Right ventricle myocardium superior (tissue), 1 donor: ENCODE measurements at places on chromosomes 6 and 20.
A peak's percentile ranks its signal among the peaks of the same experiment; 100 is the strongest.

GRCh38 chr20:18743665-18744440 lies 69.7 kb upstream of the SCP2D1 start:
- DNase-seq: no peak

GRCh38 chr6:34035704-34036356 lies 110.1 kb downstream of the GRM4 start:
- DNase-seq: no peak

GRCh38 chr6:98967616-98968015 lies 19.9 kb upstream of the FBXL4 start:
- DNase-seq: no peak

- DNase-seq: no peak
Measured at GRCh38 chr6:53646606-53647005, 18.9 kb downstream of the KLHL31 start.

- no peak for DNase-seq
Measured at GRCh38 chr6:21767891-21768648, 174.5 kb downstream of the SOX4 start.

- DNase-seq: no peak
Measured at GRCh38 chr6:55670850-55671413, 91.9 kb upstream of the HMGCLL1 start.

GRCh38 chr6:128174724-128175123 lies 273.9 kb upstream of the THEMIS start:
- DNase-seq: no peak

- DNase-seq: no peak
Measured at GRCh38 chr6:138571585-138572166, 72.4 kb upstream of the NHSL1 start.

DNA sequence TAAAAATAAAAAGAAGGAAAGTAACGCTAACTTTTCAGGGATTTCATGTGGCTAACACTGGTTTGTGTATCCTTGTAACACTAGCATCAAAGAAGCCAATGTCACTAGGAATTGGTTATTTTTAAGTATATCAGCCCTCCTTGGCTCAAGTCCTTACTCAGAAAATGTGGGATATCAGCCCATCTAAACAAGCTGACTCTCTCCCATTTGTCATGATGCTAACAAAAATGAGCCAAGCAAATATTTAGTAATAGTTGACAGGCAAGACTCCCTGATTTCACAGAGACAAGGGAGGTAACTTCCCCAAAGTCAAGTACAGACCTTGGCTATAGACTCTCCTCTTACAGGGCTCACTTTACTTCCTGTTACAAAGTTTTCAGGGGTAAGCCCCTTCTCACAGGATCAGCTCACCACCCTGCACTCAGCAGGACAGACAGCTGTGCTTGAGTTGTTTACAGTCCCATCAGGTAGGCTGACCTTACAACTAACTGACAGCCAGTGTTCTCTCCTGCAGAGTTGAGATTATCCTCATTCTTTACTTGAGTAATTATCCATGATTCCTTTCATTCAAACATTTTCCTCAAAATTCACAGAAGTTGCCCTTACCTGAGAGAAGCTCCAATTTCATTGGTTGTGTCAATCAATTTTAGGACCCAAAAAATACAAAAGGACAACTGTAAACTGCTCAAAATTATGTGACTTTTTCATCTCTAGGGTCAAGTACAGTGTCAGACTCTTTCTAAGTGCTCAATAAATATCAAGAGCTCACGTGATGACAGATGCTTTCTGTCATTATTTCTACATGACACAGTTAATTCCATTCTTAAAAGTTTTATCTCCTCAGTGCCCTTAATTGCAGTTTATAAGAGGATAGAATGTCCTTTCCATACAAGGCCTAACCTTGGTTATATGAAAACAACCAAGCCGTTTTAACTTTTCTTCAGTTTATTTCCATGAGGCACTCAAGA lies 38.1 kb upstream of the BMP5 start:
- no peak for DNase-seq

GRCh38 chr20:8414586-8415274 lies 282.7 kb downstream of the PLCB1 start:
- DNase-seq: no peak

- DNase-seq: no peak
Measured at GRCh38 chr20:8074931-8075330, 55.4 kb upstream of the TMX4 start.

DNA sequence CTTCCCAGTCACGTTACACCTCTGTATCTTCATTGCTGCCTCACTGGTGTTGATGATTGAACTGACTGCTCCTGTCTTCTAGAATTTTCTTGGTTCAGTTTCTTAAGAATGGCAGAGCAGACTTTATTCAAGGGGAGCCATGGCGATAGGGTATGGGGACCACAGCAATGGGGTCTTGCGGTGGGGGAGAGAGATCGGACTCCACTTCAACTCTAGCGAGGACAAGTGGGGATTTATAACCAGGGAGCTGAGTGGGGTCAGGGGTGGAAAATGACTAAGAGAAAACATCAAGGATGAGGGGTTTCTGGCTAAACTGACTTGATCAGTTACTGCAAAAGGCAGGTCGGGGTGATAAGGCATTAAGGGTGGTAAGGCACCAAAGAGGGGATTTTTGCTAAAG lies 156.4 kb downstream of the CD83 start:
- DNase-seq: no peak

DNA sequence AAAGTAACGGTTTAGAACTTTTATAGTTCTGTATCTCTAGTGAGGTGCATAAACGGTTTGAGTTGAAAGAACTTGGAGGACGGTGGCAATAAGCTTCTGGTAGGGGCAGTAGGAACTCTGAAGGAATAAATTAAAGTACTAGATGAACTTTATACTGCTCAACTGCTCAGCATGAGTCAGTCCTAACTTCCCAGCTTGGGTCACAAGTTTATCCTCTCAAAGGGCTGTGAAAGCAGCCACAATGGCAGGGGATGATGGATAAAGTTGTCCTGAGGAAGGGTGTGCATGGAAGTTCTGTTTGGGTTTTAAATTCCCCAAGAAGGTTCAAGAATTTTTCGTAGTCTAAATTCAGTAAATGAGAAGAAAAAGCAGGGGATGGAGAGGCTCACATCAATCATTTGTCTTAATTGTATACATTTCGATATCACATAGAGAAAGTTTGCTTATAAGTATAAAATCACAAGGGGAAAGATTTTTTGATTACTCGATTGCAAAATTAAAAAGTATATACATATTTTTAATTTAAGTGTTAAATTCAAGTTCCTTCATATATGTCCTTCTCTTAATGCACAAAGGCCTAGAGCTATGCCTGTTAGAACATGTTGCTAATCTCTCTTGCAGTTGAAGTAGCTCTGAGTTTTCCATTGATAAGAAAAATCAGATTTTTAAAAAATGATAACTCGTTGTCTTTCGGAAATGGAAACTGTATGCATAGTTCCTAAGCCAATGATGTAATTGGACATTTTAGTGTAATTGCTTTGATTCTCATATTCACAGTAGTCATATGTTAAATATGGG lies 55.3 kb upstream of the JAG1 start:
- DNase-seq: no peak

GRCh38 chr6:129696028-129696418 lies 14.0 kb downstream of the ARHGAP18 start:
- DNase-seq: no peak

DNA sequence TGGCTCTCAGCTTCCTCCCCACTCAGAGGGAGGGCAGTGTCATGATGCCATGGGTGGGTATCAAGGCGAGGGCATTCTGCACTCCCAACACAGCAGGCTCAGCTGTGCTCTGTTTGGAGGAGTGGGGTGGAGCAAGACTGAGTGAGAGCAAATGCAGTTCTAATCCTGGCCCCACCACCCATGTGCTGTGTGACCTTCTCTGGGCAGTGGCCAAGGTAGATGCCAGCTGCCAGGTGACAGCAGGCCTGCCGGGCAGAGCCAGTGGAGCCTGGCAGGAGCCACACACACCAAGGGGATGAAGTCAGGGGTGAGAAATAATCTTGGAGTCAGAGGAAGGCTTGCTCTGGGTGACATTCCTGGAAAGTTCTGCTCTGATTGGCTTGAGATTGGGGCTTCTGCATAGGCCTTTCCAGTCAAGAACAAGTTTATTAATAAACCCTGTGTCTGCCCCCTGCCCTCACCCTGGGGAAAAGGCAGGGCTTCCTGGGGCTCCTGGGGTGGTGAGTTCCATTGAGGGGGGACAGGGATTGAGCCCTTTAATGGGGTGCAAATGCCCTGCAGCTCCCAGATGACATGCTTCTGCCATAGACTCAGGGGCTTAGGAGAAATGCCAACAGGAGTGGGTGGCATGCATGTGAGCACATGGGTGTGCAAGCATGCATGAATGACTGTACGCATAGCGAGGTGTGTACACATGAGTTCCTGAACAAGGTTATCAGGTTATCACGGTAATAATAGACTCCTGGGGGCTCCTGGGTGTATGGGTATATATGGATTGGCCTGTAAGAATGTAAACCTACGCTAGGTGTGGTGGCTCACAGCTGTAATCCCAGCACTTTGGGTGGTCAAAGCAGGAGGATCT lies 134.2 kb downstream of the MRPL14 start:
- peak; percentile 81 for DNase-seq

GRCh38 chr20:4905195-4905594 lies 96.1 kb downstream of the SLC23A2 start:
- no peak for DNase-seq

DNA sequence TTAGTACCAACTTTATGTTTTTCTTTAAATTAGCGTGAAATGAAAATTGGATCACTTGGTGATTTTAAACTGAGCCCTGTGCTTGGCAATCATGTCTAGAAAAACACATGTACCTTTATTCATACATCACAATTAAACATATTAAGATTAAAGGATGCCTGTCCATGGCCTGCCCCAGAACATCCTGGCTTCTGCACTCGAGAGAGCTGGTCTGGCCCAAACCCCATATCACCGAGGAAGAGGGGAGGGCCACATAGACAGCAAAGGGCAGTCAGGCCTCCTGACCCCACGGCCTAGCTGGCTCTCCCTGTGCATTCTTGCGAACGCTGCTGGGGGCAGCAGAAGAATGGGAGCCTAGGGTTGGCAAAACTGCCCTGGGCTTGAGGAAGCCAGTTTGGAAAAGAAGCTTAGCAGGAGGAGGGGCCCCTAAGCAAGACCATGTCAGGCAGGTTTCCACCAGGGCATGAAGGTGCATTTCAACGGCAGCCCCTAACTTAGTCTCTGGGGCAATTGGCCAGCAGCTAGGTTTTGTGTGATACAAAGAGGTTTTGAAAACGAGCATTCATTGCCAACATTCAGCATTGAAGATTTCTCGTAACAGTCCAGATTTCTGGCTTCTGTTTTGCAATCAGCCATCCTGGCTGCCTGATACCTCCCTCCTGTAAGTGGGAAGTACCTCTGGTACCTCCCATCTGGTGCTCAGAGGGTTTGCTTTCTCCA lies 8.6 kb downstream of the BPIFB3 start:
- no peak for DNase-seq

DNA sequence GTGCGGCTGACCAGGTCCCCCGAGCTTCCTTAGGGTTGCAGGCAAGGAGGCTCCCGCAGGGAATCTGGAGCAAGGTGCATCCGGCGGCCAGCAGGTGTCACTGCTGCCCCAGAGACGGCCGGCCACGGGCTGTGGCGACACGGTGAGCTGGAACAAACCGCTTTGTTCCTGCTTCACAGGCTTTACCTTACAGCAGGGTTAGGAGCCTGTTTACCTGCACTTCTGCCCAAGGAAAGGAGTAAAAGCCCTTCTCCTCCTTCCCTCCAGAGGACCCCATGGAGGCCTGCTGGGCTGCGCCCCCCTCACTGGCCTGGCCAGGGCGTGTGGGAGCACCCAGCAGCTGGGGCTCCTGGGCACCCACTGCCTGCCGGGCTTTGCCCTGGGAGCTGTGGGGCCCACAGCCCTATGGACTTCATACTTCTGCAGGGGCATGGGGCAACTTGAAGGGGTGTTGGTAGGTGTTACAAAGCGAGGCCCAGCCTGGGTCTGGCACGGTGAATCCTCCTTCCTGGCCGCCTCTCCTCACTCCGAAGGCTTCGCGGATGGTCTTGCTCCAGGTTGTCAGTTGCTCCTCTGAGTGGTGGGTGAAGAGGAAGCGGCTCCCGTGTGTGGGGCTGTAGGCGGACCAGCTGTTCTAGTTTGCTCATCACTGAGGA lies 88.4 kb downstream of the CDC5L start:
- peak; percentile 82 for DNase-seq

DNA sequence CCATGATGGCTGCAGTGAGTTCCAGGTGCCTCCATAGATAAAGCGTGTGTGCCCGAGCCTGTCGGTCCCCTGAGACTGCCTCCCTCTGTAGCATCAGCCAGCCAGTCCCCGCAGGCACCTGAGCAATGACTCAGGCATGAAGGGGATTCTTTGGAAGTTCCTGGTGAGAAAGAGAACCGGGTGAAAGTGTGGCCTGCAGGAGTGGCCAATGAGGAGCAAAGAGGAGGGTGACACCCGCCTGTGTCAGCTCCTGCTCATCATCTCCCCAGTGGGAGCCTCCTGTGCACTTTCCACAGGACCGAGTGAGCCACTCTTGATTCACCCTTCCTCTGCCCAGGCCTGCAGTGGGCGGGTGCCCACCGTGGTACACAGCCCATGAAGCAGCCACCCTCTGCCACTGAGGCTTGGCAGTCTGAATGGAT lies 71.2 kb upstream of the PTPN1 start:
- no peak for DNase-seq

DNA sequence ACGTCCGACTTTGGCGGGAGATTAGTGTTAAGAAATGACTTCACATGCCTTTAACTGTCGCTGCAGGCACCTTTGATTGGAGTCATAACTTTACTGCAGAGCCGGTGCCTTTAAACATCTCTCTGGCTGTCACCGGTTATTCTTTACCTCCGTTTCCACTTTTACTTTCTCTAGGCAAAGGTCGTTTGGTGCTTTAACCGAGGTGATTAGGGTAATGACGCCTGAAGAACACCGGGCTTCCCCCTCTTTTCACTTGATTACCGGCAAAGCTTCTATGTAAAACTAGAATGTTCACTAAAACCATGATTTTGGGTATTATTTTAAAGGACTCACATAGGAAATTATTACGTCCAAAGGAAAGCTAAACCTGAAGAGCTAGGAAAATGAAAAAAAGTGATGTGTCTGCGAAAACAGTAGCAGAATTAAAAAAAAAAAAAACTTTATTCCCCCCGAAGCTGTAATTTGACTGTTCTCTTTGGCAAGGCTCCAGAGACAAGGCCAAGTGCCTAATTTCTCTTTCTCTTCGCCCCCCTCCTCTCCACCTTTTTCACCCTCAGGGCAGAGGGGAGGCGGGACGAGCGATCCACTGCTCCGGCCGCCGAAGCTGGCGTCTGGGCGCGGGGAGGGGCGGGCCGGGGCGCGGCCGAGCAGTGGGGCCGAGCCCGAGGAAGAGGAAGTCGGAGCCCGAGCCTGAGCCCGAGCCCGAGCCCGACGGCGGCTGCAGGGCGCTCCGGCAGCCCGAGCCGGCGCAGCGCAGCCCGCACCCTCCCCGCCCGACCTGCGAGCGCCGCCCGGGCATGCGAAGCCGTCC lies at the start of gene PLEKHG1:
Gene PLEKHG1 (plus strand): TSS at position 687 of the 811 bp plus-strand sequence. CDS start 133,797 bp downstream, outside the sequence.
- peak; percentile 88 for DNase-seq

GRCh38 chr6:106149472-106150069 lies 63.4 kb downstream of the PRDM1 start:
- DNase-seq: no peak

DNA sequence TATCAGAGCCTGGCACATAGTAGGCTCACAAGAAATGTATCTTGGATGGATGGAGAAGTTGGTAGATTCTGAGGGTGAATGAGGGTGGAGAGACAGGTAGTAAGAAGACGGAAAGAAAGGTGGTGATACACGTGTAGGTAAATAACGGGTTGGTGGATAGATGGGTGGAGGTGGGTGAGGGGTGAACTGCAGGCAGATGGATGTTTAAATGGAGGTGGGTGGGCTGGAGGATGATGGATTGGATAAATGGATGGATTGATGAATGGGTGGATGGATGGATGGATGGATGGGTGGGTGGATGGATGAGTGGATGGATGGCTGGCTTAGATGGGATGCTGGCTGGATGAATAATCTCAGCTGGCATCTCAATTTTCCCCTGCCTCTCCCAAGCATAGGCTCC lies 9.9 kb downstream of the CDH22 start:
- no peak for DNase-seq

GRCh38 chr20:60984666-60985065 lies 267.4 kb upstream of the CDH4 start:
- no peak for DNase-seq
